ENCODE measurements at places on chromosomes 7 and 10.

DNA sequence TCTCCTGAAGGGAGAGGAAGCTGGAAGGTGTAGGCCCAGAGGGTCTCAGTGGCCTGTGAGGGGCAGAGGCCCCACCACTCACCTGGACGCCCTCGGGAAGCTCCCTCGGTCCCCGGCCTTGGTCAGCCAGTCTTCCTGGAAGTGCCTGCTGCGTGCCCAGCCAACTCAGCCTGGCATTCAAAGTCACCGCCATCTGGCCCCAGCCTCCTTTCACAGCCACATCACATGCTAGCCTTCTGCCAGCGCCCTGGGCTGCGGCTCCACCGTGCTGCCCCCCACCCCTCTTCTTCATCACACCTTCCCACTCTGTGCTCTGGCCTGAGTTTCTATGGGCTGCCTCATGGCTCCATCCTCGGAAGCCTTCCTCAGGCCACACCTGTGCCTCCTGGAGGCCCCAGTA is 98.0 kb downstream of the ZMIZ1 start:
- no peak for DNase-seq
- no peaks in the 10 kb centered on the region for H3K4me1 ChIP-seq
- no peak overlapping the region for H3K4me3 ChIP-seq

GRCh38 chr7:116167177-116167576 is 43.2 kb upstream of the TES start:
- no peaks in the 10 kb centered on the region for H3K27me3 ChIP-seq
- no peaks in the 10 kb centered on the region for H3K36me3 ChIP-seq
- H3K4me3 ChIP-seq, result no peak overlapping the region
- no peak overlapping the region for H3K27ac ChIP-seq
- DNase-seq, result no peak

DNA sequence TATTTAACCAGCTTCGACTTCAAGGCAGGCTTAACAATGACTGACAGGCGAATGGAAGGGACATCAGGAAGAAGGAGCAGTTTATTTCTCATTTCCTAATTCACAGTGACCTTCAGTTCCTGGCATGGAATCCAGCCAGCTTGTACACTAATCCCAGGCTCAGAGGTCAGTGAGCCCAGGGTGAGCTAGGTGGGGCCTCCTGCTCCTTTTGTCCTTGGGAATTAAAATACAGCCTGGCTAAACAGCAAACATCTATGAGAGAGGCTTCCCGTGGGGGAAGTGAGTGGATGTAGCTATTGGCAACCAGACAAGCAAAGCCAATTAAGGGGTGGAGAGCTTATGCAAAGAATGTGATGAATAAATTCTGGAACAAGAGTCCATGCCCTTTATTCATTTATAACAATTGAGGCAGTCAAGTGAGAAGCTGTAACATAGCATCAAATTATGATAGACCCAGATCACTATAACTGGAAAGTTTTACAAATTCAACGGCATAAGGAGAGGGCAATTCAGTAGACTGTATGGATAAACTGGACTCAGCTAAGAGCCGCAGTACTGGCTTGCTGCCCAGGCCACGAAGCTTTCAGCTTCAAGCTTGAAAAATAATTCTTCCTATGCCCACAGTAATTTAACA is 57.1 kb downstream of the STK17A start:
- H3K36me3 ChIP-seq, result no peaks in the 10 kb centered on the region
- H3K4me3 ChIP-seq, result no peak overlapping the region
- peak overlapping the region; percentile 55 for H3K27ac ChIP-seq
- DNase-seq, result no peak

DNA sequence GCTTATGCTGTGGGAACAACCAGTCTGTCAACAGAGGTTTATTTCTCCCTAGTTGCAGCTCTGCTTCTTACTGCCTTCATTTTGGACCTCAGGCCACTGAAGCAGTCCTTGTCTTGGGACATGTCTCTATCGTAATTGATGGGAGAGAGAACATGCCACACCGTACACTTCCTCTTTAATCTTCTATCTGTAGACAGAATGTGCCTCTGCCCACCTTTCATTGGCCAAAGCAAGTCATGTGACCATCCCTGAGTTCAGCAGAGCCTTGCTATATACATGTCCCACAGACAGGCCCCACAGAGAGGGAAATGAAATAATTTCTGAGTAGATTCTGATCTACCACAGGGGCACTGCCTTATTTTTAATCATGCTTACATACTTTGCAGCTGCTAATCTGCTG is 98.0 kb downstream of the KCND2 start:
- H3K27ac ChIP-seq, result no peak overlapping the region
- no peaks in the 10 kb centered on the region for H3K27me3 ChIP-seq
- H3K4me1 ChIP-seq, result no peaks in the 10 kb centered on the region
- no peak overlapping the region for H3K4me3 ChIP-seq
- no peak for DNase-seq
- no peaks in the 10 kb centered on the region for H3K36me3 ChIP-seq

- peaks cover 4% of the 10 kb centered on the region for H3K27me3 ChIP-seq
- peak; percentile 48 for DNase-seq
- no peak overlapping the region for H3K4me3 ChIP-seq
Observed at GRCh38 chr7:98021588-98022351, 31.8 kb upstream of the OCM2 start.

GRCh38 chr10:23284155-23284554 is 60.4 kb downstream of the C10orf67 start:
- H3K27ac ChIP-seq, result no peak overlapping the region
- no peak for DNase-seq
- no peaks in the 10 kb centered on the region for H3K27me3 ChIP-seq
- H3K4me1 ChIP-seq, result peaks cover 5% of the 10 kb centered on the region

Data from tibial nerve (tissue), 4 donors.